ENCODE measurements at places on chromosomes 7 and 10. TPM values are rescaled to one million over a fixed set of nuclear protein-coding genes. Genes with fewer than 3 reads are reported as not detected.
A peak's percentile ranks its signal among the peaks of the same experiment; 100 is the strongest.

ACHE gene
- polyA plus RNA-seq: 0.69 TPM

- DNase-seq: no peak
Observed at GRCh38 chr7:46663025-46663424, 742.0 kb upstream of the IGFBP3 start.

- DNase-seq: no peak
Observed at GRCh38 chr10:46285966-46286620, 704 bp upstream of the ANTXRL start.

- peak; percentile 71 for DNase-seq
Observed at GRCh38 chr10:17023386-17024298, 106.0 kb downstream of the CUBN start.

DNA sequence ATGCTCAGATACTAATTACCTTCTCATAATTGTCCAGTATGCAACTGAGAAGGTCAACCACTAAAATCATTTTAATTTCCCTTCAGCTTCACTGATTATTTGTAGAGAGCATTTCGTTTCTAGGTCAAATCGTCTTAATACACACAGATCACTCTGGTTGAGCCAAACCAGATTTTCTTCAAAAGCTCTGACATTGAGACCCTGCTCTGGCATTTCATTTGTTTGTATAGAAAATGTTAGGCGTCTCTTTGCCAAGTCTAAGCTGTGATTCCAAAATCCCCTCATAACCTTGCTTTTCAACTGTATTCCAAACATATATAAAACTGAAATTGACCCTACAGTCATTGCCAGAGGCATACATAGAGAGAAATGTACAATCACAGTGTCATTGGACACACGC lies 520.0 kb downstream of the CNTNAP2 start:
- no peak for DNase-seq

CYCS gene
- polyA plus RNA-seq: 304 TPM

DNA sequence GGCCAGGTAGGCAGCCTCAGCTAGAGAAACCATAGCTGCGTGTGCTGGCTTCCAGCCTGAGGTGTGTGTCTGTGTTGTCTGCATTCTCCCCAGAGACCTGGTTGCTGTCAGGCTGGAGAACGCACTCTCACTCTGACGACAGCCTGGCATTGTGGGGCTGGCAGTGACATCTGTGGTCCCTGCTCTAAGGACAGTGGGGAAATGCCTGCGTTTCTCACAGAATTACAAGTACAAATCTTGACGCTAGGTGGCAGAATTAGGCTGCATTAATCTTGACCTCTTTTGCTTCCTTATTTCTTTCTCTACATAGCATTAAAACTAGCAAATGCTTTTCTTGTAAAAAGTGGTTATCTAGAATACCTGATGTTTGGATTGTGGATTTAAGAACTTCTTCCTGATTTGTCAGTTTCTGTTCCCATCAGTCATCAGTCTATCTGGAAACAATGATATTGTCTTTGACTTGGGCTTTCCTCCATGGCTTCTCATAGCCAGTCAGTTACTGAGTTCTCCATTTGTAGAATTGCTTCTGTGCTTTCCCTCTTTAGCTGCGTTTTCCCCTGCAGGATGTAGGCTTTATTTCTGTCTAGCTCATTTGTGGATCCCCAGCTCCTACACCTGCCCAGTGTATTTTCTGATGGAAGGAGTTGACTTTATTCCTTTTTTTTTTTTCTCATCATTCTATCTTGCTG lies 86.0 kb downstream of the FANK1 start:
- peak; percentile 69 for DNase-seq

DNA sequence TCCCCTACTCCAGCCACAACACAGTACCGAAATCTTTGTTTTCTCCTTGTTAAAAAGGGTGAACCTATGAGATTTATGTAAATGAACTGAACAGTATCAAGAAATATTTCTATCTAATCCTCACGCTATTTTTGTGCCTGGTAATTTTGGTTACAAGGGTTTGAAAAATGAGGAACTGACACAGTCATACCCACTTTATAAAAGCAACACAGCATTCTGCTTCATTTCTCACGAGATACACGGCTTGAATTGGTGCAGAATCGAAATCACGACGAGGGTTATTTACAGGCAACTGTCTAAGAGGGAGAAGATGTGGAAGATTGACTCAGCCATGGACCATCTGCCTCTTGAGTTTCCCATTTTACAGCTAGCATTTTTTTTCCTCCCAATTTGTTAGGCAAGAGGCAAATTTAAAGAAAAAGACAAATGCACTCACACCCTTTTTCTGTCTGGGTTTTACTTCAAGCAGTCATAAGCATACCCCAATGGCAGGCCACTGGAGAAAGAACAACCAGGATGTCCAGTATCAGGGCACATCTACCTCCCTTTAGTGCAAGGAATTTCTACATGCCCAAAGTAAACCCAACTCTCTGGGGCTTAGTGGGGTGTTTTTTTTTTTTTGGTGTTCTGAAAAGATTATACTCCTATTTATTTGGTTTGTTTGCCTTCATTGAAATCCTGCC lies 108.1 kb downstream of the ITGB8 start:
- DNase-seq: no peak

- DNase-seq: peak; percentile 48
Observed at GRCh38 chr10:24541239-24541753, 182.4 kb downstream of the ARHGAP21 start.

DNA sequence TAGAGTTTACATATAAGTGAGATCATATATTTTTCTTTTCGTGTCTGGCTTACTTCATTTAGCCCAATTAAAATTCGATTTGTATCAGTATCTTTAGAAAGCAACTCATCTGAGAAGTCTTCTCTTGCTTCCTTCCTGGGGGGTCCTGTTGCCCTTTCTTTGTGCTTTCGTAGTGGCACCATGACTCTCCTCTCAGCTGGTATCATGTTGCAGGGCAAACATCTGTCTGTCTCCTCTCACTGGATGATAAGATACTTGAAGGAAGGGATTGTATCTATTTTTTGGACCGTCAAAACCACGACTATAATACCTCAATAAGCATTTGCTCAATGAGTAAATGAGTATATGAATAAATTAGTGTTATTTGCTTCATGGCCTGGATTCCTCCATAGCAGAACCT lies 382.5 kb upstream of the SORCS1 start:
- no peak for DNase-seq

DNA sequence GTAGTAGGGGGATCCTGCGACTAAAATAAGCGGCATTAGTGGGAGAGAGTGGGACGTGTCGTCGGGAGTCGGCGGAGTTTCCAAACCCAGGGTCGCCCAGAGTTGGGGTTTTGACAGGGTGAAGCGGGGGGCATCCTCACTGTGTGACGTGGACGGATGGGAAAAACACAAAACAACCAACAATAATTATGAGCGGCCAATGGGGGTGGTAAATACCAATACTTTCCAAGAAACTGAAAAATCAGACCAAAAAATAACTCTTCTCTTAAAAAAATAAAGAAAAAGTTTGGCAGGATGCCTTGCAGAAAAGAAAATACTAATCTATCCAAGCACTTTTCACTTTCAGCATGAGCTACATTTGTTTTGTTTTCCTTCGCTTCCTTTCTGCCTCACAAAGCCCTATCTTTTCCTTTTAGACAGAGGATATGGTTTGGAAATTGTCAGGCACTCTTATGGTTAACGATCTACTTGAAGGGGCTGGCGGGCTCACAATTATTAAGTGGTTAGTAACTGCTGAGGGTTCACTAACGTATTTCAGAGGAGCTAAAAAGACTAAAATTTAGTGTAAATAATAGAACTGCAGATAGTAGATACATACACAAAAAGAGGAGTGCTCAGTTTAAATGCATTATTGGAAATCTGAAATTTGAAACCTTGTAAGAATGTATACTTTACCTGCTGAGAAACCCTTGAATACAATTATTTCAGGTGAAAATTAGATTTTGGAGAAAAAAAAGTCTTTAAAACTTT lies 802 bp upstream of the CDK6 start:
- DNase-seq: no peak

DNA sequence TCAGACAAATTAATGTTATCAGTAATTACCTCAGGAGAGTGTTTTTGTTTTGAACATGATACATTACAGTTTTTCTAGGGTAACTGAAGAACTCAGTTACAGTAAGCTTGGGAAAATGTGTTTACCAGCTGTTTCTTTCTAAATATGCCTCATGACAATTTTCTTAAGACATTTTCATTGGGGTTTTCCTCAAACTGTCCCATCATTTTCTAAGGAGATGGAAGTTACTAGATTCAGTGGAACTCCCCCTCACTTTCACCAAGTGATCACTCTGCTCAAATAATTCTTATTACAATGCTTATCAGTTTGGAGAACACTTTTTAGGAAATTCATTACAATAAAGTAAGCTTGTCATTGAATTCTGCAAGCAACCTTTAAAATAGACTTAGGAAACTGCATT lies 6.4 kb upstream of the SPAG6 start:
- DNase-seq: no peak

DNA sequence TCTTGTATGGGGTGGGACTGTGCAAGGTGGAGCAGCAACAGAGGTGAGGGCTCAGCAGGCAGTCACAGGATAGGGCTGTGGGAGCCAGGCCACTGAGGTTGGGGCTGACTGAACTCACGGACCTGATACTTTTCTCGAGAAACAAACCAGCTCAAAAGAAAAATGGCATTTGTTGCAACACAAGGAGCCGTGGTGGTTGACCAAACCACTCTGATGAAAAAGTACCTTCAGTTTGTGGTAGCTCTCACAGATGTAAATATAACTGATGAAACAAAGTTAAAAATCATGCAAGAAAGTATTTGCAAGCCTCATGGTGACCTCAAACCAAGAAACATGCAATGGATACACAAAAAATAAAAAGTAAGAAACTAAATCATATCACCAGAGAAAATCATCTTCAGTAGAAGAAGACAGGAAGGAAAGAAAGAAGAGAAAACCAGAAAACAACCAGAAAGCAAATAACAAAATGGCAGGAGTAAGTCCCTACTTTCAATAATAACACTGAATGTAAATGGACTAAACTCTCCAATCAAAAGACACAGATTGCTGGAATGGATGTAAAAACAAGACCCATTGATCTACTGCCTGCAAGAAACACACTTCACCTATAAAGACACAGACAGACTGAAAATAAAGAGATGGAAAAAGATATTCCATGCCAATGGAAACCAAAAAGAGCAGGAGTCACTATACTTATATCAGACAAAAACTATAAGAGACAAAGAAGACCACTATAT lies 48.9 kb upstream of the DUSP5 start:
- DNase-seq: no peak

DNA sequence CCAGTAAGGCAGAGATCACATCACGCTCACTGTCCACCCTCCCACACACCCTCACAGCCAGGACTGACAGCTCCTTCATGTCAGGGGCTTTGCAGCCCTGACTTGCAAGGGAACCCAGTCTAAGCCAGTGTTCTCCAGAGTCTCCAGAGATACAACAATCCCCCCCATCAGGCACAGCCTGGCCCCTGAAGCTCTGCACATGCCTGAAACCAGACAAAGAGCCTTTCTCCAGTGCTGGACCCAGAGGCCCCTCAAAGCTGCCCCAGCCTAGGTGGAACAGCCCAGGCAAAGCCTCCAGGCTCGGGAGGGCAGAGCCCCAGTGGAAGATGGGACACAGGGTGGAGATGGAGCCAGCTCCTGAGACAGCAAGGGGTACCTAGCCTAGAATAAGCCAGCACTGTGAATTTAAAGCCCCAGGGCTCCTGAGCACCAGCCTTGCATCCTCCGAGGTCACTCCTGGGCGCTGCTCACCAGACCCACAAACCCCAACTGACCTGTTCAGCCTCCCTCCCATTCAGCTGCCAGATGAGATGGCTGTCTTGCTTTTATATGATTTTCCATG lies 50.2 kb downstream of the GRID1 start:
- no peak for DNase-seq

DNA sequence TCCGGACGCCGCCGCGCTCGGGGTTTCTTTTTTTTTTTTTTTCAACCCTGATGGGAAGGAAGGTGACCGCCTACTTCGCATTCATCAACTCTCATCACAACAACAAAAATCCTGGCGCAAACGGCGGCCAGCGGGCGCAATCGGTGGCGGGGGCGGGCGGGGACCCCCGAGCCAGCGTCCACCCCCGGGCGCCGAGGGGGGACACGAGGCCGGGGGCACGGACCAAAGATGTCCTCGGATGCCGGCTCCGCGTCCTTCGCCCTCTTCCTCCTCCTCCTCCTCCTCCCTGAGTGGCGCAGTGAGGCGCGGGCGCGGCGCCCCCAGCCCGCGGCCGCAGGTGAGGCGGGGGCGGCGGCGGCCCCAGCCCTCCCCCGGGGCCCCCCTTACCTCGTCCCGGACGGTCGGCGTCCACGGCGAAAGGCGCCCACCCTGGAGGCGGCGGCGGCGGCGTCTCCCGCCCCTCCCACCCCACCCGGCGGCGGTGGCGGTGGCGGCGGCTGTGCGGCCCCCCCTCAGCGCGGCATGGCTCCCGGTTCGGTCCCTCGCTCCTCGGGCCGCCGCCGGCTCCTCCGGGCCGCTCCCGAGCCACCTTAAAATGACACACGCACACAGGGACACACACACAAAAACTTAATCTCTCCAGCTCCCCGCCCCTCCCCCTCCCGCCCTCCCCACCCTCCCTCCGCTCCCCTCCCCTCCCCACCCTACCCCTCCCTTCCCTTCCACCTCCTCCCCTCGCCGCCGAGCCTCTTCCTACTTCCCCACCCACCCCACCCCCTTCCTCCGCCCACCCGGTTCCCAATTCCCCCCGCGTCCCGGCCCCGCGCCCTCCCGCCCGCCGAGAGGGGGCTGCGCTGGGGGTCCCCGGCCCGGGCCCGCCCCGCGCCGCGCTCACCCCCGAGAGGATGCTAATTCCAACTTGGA lies at the start of gene CTBP2:
Gene CTBP2 (minus strand): TSS at position 632 of the 924 bp plus-strand sequence.
- peak; percentile 56 for DNase-seq

DNA sequence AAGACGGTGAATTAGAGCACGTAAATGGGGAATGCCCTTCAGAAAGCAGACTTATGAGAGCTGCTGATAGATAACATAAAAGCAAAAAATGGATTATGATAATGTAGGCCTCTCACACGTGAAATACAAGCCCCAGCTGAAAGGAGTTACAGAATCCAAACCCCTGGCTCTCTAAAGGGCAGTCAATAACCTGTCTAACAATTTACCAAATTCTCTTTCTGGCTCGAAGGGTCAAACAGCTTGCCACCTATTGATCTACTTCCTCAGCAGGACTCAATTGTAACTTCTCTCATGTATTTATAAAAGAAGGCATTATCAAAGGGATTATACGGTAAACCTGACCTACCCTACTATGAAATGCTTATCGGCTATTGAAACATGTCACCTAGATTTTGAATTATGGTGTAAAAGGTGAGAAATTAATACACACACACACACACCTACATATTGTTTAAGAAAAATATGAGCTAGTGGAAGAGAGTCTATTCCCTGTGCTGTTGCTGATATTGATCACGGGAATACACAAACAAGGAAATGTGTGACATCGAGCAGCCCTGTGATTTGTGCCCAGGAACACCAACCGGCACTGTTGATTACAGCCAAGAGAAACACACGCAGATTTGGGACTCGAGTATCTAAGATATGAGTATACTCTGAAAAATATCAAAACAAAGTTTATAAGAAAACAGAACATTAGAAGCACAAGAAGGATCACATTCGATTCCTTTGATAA lies 135.6 kb upstream of the NEBL start:
- DNase-seq: no peak

DNA sequence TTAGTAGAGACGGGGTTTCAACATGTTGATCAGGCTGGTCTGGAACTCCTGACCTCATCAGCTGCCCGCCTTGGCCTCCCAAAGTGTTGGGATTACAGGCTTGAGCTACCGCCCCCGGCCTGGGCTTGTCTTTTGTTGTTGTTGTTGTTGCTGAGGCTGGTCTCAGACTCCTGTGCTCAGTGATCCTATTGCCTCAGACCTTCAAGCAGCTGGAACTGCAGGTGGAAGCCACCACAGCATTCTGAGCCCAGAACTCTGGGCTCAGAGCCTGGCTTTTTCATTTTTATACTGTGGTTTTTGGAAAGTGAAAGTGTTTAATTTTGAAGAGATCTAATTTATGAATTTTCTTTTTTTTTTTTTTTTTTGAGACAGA lies 16.2 kb upstream of the DNAJB6 start:
- DNase-seq: no peak

TMEM236 gene
- polyA plus RNA-seq: 0.06 TPM

- DNase-seq: no peak
Observed at GRCh38 chr7:105639667-105640493, 58.6 kb upstream of the EFCAB10 start.

Measured in A549 (cell line).